Ascending aorta (tissue), 2 donors: ENCODE measurements at places on chromosomes 5 and 9. TPM values are rescaled to one million over a fixed set of nuclear protein-coding genes. Genes with fewer than 3 reads are reported as not detected.
A peak's percentile ranks its signal among the peaks of the same experiment; 100 is the strongest.

GRCh38 chr9:112446526-112446925 is 40.1 kb upstream of the KIAA1958 start:
- no peak overlapping the region for H3K4me3 ChIP-seq
- no peaks in the 10 kb centered on the region for H3K27me3 ChIP-seq
- peaks cover 13% of the 10 kb centered on the region for H3K4me1 ChIP-seq

- DNase-seq = no peak
- H3K4me1 ChIP-seq = no peaks in the 10 kb centered on the region
- no peaks in the 10 kb centered on the region for H3K27me3 ChIP-seq
These were observed 481.0 kb upstream of the RGMB start for GRCh38 chr5:98292496-98292895.

DNA sequence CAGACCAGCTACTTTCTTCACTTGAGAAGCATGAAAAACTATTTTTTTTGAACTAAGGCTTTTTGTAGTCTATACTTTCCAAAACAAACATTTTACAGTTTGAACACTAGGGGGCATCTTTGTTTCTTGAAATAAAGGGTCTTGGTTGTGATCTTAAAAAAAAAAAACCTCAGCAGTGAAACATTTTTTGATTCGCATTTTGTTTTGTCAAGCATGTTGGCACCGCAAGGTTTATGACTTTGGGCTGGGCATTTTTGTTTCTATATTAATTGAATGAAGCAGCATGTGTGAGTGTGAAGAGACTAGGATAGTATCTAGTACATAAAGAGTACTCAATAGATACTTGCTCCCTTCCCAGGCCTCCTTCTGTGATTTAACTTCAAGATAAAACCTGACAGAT is 31.6 kb upstream of the ACOT12 start:
- peak overlapping the region; percentile 51 for H3K27ac ChIP-seq
- DNase-seq = no peak
- no peaks in the 10 kb centered on the region for H3K27me3 ChIP-seq
- H3K4me1 ChIP-seq = no peaks in the 10 kb centered on the region
- H3K36me3 ChIP-seq = no peaks in the 10 kb centered on the region

GRCh38 chr9:117123729-117124128 is 291.1 kb downstream of the ASTN2 start:
- no peak for DNase-seq
- H3K4me3 ChIP-seq = no peak overlapping the region
- no peaks in the 10 kb centered on the region for H3K36me3 ChIP-seq
- no peaks in the 10 kb centered on the region for H3K4me1 ChIP-seq

GRCh38 chr9:112831281-112831851 is 59.3 kb downstream of the SLC46A2 start:
- DNase-seq = no peak
- peaks cover 4% of the 10 kb centered on the region for H3K36me3 ChIP-seq
- no peak overlapping the region for H3K4me3 ChIP-seq

DNA sequence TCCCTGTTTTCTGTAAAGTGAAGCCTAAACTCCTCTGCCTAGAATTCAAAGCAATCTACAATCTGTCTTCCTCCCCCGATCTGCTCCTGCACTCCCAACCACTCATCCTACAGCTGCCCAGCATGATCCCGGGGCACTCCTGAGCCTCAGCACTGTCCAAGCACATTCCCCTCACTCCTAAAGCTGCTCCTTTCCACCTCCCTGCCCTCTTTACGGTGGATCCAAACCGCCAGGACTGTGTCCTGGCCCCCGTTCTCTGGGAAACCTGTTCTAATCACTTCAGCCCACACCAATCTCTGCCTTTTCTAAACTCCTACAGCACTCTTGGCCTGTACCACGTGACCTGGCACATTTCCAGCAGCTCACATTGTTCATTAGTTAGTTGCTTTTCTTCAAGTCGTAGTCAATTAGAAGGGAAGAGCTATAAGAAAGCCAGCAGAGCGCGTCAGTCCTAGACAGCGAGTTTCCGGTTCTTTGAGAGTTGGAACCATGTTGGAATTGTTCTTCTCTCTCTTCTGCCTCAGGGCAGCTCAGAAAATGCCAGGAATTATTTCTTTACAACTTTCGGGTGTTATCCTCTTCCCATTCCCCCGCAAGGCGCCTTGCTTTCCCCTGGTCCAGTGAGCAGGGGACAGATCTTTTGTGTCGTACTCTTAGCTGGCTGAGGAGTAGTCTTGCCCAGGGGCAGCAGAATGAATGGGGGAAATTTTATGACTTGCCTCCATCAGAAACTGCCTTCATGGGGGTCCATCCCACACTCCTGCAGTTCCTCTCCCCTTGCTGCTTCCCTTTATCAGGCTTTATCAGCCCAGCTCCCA is 60.7 kb downstream of the NRG2 start:
- no peaks in the 10 kb centered on the region for H3K27me3 ChIP-seq
- no peak overlapping the region for H3K4me3 ChIP-seq
- DNase-seq = no peak
- H3K36me3 ChIP-seq = no peaks in the 10 kb centered on the region
- H3K4me1 ChIP-seq = no peaks in the 10 kb centered on the region

DNA sequence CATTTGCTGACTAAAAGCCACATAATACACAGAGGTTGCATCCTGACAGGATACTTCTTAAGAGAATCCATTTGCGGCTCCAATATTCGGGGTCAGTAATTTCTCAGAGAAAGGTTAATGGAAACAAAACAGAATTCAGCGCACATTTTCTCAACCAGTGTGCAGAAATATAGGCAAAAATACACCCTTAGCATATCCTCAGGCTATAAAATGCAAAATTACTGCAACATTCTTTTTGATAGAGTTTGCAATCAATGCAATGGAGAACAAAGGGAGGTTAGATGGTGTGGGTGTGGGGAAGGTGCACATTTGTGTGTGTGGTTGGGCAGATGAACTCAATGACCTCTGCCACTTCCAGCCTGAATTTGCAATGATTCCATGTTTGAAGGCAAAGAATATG is 35.4 kb upstream of the ACO1 start:
- no peaks in the 10 kb centered on the region for H3K36me3 ChIP-seq
- H3K27ac ChIP-seq = no peak overlapping the region
- no peaks in the 10 kb centered on the region for H3K4me1 ChIP-seq
- DNase-seq = no peak
- H3K4me3 ChIP-seq = no peak overlapping the region
- no peaks in the 10 kb centered on the region for H3K27me3 ChIP-seq

- no peak overlapping the region for H3K27ac ChIP-seq
- H3K4me3 ChIP-seq = no peak overlapping the region
- H3K4me1 ChIP-seq = no peaks in the 10 kb centered on the region
- no peak for DNase-seq
- no peaks in the 10 kb centered on the region for H3K27me3 ChIP-seq
- no peaks in the 10 kb centered on the region for H3K36me3 ChIP-seq
These were observed 32.1 kb upstream of the IL6ST start for GRCh38 chr5:56026863-56027300.

GRCh38 chr5:174567506-174568141 is 156.8 kb upstream of the MSX2 start:
- peaks cover 6% of the 10 kb centered on the region for H3K4me1 ChIP-seq
- no peaks in the 10 kb centered on the region for H3K27me3 ChIP-seq
- no peak for DNase-seq
- no peak overlapping the region for H3K27ac ChIP-seq
- no peaks in the 10 kb centered on the region for H3K36me3 ChIP-seq

GRCh38 chr9:15885464-15885863 is 332.6 kb downstream of the CCDC171 start:
- H3K27me3 ChIP-seq = no peaks in the 10 kb centered on the region
- no peak overlapping the region for H3K27ac ChIP-seq
- H3K4me3 ChIP-seq = no peak overlapping the region
- DNase-seq = no peak
- no peaks in the 10 kb centered on the region for H3K36me3 ChIP-seq

- H3K4me3 ChIP-seq = no peak overlapping the region
- no peaks in the 10 kb centered on the region for H3K4me1 ChIP-seq
- H3K27me3 ChIP-seq = no peaks in the 10 kb centered on the region
- no peak for DNase-seq
- no peaks in the 10 kb centered on the region for H3K36me3 ChIP-seq
These were observed 54.9 kb downstream of the NDST1 start for GRCh38 chr5:150562832-150563231.

- H3K36me3 ChIP-seq = peaks cover 8% of the 10 kb centered on the region
- no peaks in the 10 kb centered on the region for H3K4me1 ChIP-seq
- H3K4me3 ChIP-seq = no peak overlapping the region
- H3K27ac ChIP-seq = no peak overlapping the region
These were observed 53.0 kb upstream of the NXNL2 start for GRCh38 chr9:88481933-88482332.

- H3K27ac ChIP-seq = no peak within 1 kb of the TSS
- H3K4me1 ChIP-seq = peaks cover 10% of the 10 kb centered on the region
- peak within 1 kb of the TSS; percentile 70 for H3K4me3 ChIP-seq
- DNase-seq = no peak
These were observed at the start of gene AIF1L for GRCh38 chr9:131096269-131097125. AIF1L (plus strand) TSS chr9:131096531; CDS start chr9:131096630, 99 bp downstream.

Gene TPD52L3
- total RNA-seq = not detected

Gene DHX29
- total RNA-seq = 11.3 TPM

Gene CTNND2
- total RNA-seq = 0.11 TPM

Gene DDX4
- total RNA-seq = not detected

Gene ZBED3
- 0.64 TPM for total RNA-seq

Gene KIF24
- total RNA-seq = 0.21 TPM

Gene MARCOL
- not detected for total RNA-seq

Gene CACNA1B
- total RNA-seq = not detected

Gene SLC31A1
- 3.7 TPM for total RNA-seq

Gene CDH9
- total RNA-seq = not detected
